Pancreas (tissue), 10 donors: ENCODE measurements at places on chromosomes 5 and 9.

DNA sequence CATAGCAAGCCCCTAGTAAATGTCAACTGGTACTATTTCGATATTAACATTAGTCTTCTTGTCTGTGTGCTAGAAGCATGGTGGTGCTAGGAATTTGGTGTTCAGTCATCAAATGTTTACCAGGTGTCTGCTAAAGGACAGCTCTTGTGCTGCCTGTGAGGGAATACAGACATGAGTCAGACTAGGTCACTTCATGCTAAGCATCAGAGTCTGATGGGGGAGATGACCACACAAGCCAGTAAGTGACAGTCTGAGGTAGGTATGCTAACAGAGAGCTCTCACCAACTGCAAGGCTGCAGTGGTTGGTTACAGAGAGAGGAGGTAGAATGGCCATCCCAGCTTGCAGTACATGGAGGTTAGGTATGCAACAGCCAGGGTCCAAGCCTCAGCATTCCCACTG lies 320.9 kb downstream of the CDK5RAP2 start:
- no peak for DNase-seq

DNA sequence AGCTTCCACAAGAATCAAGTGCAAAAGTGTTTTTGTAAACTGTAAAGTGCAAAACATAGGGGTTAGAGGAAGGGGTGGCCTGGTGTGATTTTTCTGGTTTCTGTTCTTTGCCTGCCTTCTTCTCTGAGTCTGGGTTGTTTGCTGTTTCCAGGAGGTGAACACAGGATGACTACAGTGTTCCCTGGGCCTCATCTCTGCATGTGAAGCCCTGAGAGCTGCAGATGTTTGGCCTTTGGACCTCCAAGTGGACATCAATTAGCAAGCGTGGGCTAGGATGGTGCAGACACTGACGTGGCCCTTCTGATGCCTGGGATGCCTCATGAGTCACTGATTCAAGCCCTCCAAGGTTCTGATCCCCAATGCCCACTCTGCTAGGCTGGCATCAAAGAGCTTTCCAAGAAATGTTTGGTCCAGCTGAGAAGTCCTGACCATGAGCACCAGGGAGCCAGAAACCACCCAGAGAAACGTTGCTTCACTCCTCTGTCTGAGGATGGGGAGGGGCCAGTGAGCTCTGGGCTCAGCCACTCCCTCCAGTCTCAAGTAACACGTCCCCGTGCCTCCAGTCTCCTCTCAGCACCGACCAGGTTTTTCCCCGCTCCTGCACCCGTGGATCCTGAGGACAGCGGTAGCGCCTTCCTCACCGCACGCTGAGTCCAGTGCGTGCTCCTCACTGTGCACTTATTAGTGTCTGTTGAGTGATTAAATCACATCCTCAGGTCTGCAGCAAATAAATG lies 7.6 kb downstream of the IL9 start:
- DNase-seq = no peak

DNA sequence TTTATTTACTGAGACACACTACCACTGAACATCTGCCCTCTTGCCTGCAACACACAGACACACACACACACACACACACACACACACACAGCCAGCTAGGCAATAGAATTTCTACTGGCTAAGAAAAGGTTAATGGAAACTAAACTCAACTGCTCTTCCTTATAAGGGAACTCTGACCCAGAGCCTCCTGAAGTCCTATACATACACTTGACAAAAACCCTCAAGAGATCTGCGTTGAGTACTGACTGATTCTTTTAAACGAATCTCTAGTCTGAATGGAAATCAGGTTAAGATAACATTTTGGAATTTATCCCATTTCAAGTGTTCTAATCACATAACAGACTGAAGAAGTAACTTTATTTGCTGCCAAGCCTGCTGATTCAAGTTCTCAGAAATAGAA lies 25.9 kb upstream of the TRPM3 start:
- DNase-seq = no peak

DNA sequence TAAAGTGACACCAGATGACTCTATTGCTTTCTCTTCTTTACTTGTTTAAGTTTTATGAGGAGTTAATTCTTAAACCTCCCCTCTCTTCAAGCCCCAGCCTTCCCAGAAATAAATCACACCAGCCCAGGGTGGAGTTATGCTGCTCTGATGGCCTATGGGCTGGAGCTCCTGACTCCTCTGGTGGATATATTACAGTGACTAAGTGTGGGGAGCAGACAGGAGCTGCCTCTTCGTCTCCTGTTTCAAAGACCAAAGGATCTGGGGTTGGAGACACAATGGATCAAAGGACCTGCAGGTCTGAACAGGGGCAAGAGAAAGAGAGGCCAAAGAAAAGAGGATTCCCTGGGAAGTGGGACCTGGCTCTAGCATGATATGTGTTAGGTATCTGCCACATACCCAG lies 312.0 kb upstream of the MSX2 start:
- no peak for DNase-seq

DNA sequence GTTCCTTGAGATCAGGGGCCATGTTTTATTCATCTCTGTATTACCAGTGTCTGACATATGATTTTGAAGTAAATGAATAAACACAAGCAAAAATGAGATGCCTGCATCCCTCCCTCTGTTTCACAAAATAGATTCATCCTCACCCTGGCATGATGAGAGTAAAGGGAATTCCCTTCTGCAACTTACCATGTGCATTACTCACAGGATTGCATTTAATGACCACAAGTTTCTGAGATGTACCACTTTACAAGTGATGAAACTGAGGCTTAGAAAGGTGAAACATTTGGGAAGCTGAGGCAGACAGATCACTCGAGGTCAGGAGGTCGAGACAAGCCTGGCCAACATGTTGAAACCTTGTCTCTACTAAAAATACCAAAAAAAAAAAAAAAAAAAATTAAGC lies 74.2 kb upstream of the TNFSF8 start:
- DNase-seq = no peak

DNA sequence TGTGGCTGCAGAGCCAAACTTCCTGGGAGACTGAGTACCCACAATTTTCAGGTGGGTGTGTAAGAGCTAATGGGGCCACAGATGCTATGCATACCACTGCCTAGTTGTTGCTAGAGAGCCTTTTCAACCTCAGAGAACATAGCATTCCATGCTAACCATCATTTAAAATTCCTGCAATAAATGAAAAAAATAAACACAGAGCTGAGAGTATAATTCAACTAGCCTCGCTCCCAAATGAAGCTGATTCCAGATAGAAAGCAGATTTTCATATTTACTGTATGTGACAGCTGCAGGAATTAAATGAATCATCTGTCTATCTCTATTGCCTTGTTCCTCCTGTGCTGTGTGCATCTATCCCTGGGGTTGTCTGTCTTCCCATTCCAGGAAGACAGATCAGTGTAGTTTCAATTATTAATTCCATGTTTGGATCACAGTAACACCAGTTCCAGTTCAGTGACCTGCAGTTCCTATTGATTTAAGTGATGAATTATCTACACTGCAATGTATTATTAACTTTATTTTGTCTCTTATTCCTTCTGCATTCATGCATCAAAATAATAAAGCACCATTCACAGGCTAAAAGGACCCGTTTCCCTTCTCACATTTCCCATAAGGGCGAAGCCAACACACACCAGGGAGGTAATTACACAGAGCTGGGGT lies 324.5 kb downstream of the SLIT3 start:
- no peak for DNase-seq

DNA sequence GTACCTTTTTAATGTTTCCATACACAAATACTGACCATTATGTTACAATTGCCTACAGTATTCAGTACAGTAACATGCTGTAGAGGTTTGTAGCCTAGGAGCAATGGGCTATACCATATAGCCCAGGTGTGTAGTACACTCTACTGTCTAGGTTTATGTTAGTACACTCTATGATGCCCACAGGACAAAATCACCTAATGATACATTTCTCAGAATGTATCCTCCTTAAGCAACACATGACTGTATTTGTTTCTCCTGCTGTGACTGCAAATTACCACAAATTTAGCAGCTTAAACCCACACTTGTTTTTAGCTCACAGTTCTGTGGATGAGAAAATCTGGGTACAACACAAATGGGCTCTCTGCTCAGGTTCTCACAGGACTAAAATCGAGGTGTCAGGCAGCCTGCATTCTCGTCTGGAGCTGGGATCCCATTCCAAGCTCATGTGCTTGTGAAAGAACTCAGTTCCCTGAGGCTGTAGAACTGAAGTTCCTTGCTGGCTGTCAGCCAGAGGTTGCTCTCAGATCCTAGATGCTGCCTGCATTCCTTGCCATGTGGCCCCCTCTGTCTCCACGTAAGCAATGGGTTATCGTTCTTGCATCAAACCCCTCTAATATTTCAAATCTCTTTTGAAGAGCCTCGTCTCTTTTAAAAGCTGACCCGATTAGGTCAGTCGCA lies 38.6 kb upstream of the PIK3R1 start:
- no peak for DNase-seq

DNA sequence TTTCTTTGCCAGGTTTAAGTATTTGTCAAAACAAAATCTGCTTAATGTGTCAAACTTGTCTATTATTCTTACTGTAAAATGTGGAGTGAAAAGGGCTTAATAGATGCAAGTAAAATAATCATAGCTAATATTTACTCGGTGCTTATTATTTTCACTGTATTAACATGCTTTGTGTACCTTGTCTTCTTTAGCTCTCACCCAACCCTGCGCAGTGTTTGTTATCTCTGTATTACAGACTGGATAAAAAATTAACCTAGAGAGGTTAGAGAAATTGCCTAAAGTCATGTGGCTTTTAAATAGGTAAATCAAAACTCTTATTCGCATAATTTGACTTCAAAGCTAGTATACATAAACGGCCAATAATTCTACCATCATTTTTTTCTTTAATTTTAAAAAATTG lies 1864.8 kb downstream of the MAT2B start:
- DNase-seq = no peak

DNA sequence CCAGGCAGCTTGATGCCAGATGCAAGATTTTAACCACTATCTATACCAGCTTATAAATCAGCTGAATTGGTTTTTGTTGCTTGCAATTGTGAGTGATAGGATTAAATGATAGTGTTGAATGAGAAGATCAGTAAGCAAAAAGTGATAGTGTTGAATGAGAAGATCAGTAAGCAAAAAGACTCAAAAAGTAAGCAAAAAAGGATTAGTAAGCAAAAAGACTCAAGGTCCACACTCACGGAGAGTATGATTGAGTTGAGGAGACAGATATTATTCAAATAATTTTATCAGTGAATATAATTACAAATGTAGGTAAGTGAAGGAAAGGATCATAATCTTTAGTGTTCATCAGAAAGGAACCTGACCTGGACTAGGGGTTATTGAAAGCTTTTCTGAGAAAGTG lies 58.0 kb upstream of the ARRDC3 start:
- DNase-seq = no peak

GRCh38 chr5:35876454-35876853 lies 19.8 kb downstream of the IL7R start:
- DNase-seq = no peak

- no peak for DNase-seq
These were observed 34.3 kb downstream of the ROR2 start for GRCh38 chr9:91915524-91916263.

DNA sequence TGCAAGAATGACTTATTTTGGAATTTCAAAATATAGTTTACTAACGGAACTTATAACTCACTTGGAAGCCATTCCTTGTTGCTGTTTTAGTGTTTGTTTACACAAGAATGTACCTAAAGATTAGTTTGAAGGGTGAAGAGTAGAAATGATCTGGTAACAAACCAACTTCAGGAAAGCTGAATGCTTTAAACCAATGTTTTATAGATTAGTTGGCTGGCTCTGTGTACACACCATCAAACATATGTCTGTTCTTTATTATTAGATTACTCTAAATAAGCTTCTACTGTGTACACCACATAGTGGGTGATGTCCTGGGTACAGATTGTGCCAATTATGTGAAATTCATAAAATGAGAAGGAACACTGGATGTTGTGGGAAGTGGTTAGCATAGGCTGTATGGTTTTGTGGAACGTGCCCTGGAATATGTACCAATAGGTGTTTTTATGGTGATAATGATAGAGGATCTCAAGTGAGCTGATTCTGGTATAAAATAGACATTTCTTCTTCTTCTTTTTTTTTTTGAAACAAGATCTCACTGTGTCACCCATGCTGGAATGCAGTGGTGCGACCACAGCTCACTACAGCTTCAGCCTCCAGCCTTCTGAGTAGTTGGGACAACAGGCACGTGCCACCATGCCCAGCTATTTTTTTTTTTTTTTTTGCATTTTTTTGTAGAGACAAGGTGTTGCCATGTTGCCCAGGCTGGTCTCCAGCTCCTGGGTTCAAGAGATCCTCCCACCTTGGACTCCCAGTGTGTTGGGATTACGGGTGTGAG lies 109.3 kb upstream of the DHFR start:
- no peak for DNase-seq

GRCh38 chr9:93071464-93071863 lies 13.0 kb downstream of the SUSD3 start:
- DNase-seq = no peak

DNA sequence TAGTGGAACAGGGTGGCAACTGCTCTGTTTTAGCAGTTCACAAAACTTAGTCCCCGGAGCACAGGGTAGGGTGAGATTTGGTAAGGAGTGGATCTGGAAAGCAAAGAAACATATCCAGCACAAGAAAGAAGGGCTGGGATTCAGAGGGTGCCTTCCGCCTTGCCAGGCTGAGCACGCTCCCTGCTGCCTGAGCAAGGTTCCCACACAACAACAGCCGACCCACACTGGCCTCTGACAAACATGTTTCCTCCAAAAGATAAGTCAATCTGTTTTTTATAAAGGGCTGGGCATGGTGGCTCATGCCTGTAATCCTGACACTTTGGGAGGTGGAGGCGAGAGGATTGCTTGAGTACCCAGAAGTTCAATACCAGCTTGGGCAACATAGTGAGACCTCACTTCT lies 45.8 kb downstream of the RAB3C start:
- peak; percentile 23 for DNase-seq

DNA sequence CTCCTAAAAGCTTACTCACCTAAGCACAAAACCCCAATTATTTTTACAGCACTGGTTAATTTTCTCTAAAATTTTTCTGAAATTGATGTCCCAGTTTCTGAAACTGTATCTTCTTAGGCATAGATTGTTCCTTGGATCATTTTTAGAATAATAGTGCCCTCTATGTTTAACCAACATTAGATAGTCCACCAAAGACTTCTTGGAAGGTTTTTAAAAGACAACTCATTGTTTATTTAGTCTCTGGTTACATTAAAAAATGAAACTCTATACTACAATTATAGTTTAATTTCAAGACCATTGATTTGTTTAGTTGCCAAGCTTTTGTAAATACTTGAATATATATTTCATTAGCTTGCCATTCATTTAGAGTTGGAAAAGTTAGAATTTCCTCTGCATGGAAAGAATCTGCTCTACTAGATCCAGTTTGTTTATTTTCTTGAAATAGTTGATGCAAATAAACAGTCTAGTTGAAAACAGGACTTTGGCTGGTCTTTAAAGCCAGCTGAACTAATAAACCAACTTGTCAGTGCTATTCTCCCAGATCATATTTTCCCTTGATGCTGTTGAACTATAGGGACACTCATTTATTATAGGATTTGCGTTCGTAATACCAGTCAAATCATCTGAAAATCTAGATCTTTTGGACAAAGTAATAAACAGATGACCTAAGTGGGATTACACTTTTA lies 990.5 kb downstream of the TLE1 start:
- DNase-seq = no peak

GRCh38 chr5:98031496-98031895 lies 742.0 kb upstream of the RGMB start:
- DNase-seq = no peak
